Uterus (tissue), 4 donors: ENCODE measurements at places on chromosomes 4 and X. TPM values are rescaled to one million over a fixed set of nuclear protein-coding genes. Genes with fewer than 3 reads are reported as not detected.

DNA sequence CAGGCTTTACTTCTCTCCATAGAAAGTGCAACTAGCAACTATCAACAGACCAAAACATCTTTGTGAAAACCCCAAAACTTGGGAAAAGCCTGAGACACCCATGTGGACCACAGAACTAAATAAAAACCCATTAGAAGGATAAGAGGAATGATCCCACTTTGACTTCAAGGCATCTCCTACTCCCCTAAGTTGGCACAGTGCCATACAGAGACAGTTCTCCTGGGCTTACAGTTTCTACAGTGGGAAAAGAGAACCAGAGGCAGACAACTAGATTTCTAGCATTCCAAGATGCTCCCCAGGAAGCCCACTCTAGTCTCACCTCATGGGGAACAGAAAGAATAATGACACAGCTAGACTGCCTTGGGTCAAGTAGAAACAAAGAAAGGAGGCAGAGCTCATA lies 20.4 kb downstream of the TMLHE start:
- no peak for DNase-seq

DNA sequence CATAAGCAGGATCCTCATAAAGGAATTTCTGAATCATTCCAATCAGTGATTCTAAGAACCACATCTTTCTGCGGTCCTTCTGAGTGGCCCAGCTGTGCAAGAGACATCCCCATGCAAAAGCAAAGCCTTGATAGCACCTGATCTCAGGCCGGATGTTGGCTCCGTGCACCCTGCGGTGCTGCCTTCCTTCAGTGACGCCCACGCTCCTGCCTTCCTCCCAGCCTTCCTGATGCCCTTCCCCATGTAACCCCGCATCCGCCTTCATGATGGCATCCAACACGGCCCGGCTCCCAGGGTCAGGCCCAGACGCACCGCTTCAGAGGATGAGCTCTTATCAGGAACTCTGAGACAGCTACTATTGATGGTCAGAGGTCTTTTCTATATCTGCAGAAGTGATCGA lies 20.4 kb upstream of the CYP4V2 start:
- no peak for DNase-seq

DNA sequence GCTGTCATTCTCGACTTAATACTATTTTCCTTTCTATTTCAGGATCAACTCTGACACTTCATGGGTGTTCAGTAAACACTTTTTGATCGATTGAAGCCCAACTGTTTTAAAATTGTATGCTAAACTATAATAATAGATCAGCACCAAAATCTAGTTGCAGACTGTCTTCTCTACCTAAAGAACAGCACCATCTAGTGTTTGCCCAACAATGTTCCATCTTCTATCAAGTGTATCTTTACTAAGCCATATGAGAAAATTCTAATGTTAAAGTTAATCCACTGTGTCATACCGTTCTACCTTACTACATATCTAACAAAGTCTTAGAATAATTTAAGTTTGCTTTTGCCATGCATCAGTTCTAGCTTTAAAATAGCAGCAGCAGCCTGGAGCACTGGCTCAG lies 113.0 kb upstream of the PRDX4 start:
- no peak for DNase-seq

GRCh38 chrX:83469551-83469950 lies 38.5 kb upstream of the POU3F4 start:
- DNase-seq: no peak

DNA sequence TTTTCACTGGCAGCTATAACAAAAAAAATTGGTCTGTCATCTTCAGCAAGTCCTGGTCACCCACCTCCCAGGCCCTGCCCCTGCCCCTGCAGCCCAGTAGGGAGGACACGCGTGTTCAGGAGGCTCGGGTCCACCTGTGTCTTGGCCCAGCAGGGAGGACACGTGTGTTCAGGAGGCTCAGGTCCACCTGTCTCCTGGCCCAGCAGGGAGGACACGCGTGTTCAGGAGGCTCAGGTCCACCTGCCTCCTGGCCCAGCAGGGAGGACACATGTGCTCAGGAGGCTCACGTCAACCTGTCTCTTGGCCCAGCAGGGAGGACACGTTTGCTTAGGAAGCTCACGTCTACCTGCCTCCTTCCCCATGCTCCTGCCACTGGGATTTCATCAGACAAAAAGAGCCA lies 44.9 kb downstream of the HTT-AS start:
- no peak for DNase-seq

GRCh38 chr4:186823989-186824388 lies 100.3 kb upstream of the FAT1 start:
- no peak for DNase-seq

- DNase-seq: no peak
Observed at GRCh38 chr4:32858971-32859370, 2138.8 kb downstream of the PCDH7 start.

GRCh38 chr4:35689870-35690269 lies 554.4 kb downstream of the ARAP2 start:
- no peak for DNase-seq

- no peak for DNase-seq
Observed at GRCh38 chr4:25457053-25457715, 80.1 kb downstream of the ANAPC4 start.

DNA sequence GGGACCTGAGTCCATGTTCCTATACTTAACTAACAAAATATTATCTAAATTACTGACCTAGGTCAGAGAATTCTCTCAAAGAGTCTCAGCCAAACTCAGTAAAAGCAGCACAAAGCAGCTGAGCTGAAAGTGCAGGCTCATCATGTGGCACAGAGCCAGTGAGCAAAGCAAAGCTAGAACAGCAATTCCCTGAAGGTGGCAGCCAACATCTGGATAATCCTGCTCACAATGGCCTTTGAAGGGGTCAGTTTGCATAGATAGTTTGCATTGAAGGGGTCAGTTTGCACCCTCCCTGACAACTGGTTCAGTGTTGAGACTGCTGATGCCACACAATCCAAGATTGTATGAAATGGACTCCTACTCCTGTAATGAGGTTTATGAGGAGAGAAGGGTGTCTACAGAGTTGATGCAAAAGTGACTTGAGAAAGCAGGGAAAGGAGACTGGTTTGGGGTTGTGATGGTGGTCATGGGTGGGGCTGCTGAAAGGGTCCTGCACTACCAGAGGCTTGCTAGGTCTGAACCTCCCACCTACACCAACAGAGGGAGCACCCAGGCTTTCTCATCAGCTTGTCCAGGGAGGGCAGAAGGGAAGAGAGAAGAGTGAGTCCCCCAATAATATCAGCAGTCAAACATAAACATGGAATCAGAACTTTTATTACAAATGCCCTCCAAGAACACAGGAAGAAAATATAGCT lies 39.7 kb downstream of the TRIM61 start:
- DNase-seq: no peak

DNA sequence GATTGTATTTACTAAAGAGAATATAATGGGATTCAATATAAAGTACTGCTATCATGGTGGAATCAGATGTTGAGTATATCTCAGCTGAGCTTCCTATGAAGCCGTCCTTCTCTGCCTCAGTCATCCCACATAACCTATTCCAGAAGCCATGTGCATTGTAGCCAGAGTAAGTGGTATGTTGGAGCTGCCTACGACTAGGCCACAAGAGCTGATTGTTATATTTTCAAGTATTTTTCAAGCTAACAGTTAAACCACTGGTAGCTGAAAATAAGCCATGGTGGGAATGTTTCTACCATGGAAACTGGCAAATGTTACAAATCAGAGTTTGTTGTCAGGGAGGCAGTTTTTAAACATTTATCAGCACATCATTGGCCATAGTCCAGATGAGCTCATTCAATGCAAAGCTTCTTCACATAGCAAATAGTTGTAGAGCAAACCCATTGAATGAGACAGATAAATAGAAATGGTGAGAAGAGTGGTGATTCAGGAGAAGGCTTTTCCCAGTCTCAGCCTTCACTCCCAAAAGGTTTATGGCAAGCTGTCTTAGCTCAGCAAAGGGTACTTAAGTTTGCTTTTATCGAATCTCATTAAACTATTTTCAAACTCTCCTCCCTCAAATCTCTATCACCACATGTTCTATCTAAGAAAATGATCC lies 436.4 kb downstream of the PCDH19 start:
- DNase-seq: no peak

DNA sequence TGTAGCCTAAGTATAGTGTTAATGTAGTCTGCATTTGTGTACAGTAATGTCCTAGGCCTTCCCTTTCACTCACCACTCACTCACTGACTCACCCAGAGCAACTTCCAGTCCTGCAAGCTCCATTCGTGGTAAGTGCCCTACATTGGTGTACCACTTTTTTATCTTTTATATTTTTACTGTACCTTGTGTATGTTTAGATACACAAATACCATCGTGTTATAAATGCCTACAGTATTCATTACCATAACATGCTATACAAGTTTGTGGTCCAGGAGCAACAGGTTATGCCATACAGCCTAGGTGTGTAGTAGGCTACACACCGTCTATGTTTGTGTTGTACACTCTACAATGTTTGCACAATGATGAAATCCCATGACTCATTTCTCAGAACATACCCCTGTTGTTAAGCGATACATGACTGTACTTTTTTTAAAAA lies 15.4 kb downstream of the TSPAN5 start:
- no peak for DNase-seq

- no peak for DNase-seq
Observed at GRCh38 chr4:133347409-133347808, 198.3 kb downstream of the PCDH10 start.

GRCh38 chrX:35380808-35381700 lies 417.1 kb upstream of the MAGEB16 start:
- DNase-seq: no peak

DNA sequence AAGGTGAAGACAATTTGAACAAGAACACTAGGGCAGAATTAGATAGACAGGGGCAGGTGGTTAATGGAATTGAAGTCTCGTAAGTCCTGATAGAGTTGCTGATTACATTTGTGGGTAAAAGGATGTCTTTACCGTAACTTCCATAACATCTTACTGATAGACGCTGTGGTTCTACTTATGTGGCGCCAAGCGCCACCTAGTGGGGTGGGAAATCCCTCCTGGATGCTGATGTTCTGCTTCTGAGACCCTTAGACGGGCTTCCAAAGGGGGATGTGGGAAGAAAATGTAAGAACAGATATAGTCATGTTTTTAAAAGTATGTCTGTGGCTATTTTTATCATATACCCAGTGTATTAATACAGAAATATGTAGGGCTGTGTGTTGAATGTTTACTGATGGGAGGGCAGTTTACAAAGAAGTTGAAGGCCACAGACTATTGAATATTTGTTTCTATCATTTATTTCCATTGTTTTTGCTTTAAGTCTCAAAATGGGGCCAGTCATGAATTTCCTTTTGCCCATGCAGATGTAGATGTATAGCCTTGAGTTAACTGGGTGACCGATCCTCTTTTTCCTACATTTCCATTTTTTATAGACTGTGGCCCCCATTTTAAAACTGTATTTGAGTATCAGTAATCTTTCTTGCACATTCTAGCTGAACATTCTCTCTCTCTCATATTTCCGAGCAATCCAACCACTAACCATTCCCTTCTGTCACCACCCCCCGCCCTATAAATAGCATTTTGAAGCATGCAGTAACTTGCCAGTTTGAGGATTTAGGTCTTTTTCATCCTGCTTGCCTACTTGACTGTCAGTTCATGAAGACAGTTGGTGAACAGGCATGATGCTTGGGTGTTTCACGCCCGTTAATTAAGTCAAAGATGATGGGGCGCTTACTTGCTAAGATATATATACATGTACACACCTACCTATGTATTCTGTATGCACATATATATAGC lies 12.1 kb upstream of the TLR8 start:
- DNase-seq: peak; percentile 16

GRCh38 chr4:175703956-175704600 lies 108.0 kb downstream of the GPM6A start:
- DNase-seq: no peak

DNA sequence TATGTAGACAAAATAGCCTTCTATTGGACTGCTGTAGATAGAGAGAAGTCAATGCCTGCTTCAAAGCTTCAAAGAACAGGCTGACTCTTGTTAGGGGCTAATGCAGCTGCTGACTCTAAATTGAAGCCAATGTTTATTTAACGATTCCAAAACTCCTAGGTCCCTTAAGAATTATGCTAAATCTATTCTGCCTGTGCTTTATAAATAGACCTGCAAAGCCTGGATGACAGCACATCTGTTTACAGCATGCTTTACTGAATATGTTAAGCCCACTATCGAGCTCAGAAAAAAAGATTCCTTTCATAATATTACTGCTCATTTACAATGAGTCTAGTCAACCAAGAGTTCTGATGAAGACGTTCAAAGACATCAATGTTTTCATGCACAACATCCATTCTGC lies 54.8 kb upstream of the RBMXL3 start:
- no peak for DNase-seq

DNA sequence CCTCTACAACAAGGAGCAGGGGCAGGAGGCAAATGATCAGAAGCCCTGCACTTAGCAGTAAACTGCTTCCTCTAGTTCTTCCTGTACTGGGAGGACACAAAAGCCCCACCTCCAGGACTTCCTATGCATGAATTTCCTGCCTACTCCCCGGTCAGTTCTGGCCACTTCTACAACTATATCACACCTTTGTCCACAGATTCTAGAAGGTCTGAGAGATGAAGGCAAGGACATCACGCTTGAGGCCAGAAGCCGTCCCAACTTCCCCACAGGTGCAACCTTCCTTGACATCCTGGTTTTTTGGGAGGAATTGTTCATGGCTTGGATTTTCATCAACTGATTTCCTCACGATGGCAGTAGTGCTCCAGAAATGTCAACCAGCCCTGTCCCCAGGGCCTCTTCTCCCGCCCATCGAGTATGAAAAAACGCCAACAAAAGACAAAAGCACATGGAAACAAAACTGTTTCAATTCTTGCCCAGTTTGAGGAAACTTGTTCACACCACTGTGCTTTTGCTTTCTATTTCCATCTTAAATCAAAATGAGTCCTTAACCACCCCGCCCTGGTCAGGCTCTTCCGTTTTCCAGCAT lies 206.5 kb upstream of the STK26 start:
- DNase-seq: peak; percentile 72

DNA sequence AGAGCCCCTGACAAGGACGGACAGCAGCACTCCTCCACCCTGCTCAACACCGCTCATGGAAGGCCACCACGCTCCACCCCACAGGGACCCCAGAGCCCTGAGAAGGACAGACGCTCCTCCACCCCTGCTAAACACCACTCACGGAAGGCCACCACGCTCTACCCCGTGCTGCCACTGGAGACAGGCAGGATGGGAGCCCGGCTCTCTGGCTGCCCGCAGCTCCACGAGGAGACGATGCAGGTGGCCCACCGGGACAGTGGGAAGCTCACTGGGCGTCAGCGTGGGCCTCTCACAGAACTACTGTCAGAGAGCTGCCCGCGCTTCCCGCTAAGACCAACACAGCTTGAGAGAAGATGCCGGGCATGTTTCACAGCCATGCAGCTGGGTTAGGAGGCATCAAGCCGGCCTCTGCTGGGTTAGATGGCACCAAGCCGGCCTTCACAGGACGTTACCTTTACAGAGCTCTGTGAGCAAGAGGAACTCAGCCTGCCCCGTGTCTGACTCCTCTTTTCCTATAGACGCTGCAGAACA lies 20.8 kb downstream of the GAK start:
- no peak for DNase-seq

- DNase-seq: no peak
Observed at GRCh38 chrX:17878028-17878670, 17.1 kb upstream of the RAI2 start.

ADGRG2 gene
- total RNA-seq: 18.7 TPM

JADE3 gene
- total RNA-seq: 6.9 TPM

DMRTC1B gene
- total RNA-seq: 2.3 TPM

UCP1 gene
- total RNA-seq: not detected

MAGEC3 gene
- not detected for total RNA-seq

CASK gene
- 30.3 TPM for total RNA-seq

PPP2R2C gene
- total RNA-seq: 2.9 TPM

COL4A5 gene
- 43.2 TPM for total RNA-seq

ARHGEF38 gene
- total RNA-seq: not detected

PAGE2B gene
- total RNA-seq: not detected
